NCI-H2081 treated with DMSO at 0.1 percent for 48 hours (cell line): ENCODE measurements at places on chromosomes 11 and 22.

- DNase-seq = no peak
Measured at GRCh38 chr11:124276081-124276480, 19.9 kb downstream of the OR8G5 start.

GRCh38 chr11:1221848-1222311 is 986 bp upstream of the MUC5B start:
- DNase-seq = no peak

GRCh38 chr11:78066471-78066870 is 2.8 kb downstream of the THRSP start:
- DNase-seq = no peak

- DNase-seq = no peak
Measured at GRCh38 chr11:3101921-3102640, 44.9 kb upstream of the CARS1 start.

DNA sequence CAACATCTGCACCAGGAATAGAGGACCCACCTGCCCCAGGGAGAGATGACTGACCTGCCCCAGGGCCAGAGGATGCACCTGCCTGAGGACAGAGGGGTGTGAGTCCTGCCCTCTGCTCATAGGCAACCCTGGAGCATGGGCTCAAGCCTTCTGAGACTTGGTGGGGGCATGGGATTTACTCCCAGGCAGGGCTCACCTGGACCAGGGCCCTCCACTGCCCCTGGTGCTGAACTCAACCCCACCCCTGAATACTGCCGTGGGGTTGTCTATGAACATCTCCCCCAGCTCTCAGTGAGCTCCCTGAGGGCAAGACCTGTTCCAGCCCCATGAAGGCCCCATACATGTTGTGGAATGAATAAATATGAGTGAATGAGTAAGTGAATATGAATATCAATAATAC is 33.8 kb upstream of the MUC5AC start:
- DNase-seq = no peak

- no peak for DNase-seq
Measured at GRCh38 chr11:111966678-111967077, 29.5 kb downstream of the DIXDC1 start.

GRCh38 chr11:32090545-32091370 is at the start of gene RCN1:
TSS of gene RCN1 (plus strand) at chr11:32091074. CDS start at chr11:32091197, 123 bp downstream.
- DNase-seq = no peak

- no peak for DNase-seq
Measured at GRCh38 chr11:45384711-45385241, 98.6 kb upstream of the SYT13 start.

DNA sequence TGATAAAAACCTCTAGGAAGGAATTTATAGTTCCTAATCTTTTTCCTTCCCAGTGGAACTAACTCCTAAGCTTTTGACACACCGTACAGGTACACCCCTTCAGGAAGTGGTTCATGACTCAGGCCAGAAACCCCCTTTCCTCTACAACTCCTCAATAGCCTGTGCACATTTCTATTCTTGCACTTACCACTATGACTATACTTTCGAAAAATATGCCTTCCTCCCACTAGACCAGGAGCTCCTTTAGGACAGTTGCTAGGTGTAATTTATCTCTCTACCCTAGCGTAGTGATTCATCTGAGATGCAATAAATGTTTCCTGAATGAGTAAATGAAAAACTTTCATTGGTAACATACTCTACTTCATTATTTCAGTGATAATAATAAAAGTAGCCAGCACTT is 14.5 kb downstream of the MAP6 start:
- DNase-seq = no peak

DNA sequence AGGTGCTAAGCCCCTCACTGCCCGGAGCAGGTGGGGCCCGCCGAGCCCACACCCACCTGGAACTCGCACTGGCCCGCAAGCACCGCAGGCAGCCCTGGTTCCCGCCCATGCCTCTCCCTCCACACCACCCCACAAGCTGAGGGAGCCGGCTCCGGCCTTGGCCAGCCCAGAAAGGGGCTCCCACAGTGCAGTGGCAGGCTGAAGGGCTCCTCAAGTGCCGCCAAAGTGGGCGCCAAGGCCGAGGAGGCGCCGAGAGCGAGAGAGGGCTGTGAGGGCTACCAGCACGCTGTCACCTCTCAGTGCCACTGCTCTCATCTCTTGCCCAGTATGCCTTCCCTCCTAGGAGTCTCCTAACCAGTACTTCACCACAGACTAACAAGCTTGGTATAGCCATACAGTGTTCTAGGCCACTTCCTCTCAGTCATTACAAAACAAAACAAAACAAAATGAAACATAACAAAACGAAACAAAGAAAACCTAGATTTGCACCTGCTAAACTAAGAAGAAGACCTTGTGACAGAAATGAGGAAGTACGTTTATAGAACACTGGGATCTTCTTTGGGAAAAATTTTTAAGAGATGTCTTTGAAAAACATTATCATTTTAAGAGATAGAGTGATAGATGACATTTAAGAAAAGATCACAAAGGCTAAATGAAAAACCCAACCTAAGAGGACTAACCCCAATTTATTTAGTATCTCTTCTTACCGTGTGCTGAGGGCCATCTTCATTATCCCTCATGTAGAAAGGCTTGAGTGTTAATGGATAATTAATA is 47.7 kb upstream of the GAB2 start:
- no peak for DNase-seq

GRCh38 chr22:30159561-30160353 is 79.5 kb downstream of the HORMAD2 start:
- no peak for DNase-seq

DNA sequence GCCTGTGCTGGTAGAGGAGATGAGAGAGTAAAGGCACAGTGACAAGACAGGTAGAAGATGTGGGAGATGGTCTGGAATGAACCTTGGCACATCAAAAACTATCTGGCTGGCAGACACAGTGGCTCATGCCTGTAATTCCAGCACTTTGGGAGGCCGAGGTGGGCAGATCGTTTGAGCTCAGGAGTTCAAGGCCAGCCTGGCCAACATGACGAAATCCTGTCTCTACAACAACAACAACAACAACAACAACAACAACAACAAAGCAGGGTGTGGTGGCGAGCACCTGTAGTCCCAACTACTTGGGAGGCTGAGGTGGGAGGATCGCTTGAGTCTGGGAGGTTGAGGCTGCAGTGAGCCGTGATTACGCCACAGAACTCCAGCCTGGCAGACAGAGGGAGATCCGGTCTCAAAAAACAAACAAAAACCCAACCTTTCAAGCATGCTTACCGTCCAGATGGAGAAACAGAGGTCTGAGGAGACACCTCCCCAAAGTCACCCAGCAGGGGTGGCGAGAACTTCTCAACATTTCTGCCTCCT is 11.8 kb downstream of the KCTD21 start:
- DNase-seq = no peak

DNA sequence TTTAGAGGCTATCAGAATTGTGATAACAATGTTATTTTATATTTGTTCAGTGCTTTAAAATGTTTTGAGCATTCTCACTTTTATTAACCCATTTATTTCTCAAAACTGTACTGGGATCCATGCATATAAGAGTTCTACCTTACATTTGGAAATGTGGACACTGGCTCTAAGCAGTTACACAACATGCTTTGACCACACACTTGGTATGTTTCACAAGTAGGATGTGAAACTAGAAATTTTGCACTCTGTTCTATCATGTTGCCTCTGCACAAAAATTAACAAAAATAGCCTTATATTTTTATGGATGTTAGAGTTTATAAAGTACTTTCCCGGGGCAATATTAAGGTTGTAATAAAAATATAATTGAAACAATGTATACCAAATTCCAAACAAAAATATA is 126.9 kb upstream of the CHORDC1 start:
- no peak for DNase-seq

DNA sequence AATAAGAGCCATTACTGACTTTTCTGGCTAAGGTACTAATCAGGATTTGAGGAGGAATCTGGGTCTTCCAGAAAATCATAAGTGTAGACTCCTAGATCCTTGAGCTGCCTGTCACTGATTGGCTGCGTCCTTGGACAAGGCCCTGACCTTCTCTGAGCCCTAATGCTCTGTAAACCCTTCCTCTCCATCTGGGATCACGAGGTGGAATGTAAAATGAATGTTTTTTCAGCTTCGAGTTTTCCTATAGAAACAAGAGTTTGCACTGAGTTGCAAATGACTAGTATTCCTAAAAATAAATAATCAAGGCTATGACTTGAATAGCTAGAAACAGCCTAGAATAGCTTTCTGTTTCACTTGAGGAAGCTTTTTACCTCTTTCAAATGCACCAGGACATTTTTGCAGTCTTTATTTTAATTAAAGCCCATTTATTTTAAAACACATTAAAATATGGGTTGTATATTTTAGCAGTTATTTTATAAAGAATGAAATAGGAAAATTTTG is 1.1 kb upstream of the DIXDC1 start:
- DNase-seq = no peak

- DNase-seq = no peak
Measured at GRCh38 chr11:64340671-64341335, 799 bp downstream of the CCDC88B start.

DNA sequence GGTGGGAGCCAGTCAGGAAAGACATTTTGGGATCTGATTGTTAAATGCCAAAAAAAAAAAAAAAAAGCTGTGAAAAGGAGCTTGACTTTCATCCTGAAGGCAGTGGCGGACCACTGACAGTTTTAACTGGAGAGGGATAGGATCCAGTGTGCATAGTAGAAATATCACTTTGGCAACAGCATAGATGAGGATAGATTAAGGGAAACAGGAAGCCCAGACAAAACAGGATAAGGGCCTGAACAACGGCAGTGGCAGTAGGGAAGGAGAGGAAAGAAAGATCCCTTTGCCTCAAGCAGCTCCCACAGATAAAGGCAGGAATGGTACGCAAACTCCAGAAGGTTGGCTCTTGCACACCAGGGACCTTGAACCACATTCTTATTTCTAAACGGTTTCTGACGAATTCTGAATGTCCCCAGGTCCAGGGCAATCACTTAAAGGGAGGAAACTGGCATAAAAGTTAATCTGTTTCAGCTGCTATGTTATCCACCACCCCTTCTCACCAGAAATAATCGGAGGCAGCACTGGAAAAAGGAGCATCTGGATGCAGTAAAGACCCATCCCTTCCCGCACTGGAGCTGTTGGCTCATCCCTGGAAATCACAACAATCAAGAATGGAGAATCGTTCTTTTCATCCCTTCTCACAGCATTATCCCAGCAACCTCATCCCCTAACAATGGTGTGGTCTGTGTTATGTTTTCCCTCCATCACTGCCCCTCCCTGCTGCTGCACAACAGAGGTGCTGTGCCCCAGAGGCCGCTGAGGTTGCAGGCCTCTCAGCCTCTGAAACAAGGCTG is 99.1 kb downstream of the GAB2 start:
- no peak for DNase-seq

DNA sequence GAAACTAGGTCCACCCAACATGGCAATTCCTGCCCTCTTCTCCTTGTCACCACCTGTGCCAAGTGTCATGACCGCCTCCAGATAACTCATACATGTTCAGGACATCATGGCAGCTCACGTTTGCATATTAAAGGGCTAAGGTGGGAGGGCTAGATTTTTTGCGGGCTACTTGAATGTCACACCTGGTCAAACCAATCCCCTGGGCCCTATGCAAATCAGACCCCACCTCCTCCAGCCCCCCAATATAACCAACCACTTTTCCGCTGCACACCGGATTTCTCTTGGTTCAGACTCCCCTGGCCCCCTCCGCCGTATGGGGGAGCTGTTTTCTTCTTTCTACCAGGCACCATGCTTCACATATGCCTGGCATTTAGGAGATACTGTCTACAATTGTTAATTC is 12.6 kb downstream of the UPB1 start:
- DNase-seq = no peak

DNA sequence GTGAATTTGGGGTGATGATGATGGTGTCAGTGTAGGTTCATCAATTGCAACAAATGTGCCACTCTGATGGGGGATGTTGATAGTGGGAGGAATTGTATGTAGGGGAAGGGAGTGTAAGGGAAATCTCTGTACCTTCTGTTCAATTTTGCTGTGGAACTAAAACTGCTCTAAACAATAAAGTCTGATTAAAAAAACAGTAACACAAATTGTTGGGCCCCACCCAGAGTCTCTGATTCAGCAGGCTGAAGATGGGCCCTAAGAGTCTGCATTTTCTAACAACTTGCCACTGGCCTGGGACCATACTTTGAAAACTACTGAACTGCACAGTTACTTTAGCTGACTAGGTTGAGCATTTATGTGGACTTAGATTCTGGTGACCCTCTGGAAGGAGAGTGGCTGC is 113.2 kb downstream of the ATG16L2 start:
- no peak for DNase-seq

DNA sequence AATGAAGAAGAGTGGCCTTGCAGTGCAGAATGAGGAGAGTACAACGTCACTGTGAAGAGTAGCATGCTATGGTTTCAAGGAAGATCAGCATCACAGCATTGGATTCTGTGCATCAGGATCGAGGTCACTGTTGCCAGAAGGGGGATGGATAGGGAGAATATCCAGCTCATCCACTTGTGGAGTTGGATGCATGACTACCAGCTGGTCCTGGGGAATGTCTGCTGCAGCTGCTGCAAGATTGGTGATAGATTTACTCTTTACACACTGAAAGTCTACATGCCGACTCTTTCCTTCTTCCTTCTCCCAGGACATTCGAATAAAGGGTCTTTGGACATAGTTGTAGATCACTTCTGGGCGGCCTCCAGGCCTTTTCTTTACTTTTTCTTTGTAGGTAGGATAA is 74.3 kb downstream of the BTBD10 start:
- DNase-seq = no peak

DNA sequence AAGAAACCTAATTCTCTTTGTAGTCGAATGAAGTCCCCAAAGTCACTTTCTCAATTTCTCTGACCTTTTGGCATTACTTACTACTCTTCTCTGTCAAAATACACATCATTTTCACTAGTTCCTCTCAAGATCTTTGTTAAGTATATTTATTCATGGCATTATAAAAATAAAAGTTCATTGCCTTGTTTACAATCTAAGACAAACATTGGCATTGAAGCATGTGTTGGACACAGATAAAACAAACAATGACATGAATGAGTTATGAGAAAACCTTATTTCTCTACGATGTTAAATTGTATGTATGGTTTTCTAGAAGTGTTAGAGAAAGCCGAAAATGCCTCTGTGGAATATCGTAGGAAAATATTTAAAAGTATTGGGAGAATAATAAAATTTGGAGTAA is 8.6 kb upstream of the OR51G1 start:
- DNase-seq = no peak

GRCh38 chr11:83157594-83158356 is 844 bp downstream of the PCF11 start:
- DNase-seq = no peak

DNA sequence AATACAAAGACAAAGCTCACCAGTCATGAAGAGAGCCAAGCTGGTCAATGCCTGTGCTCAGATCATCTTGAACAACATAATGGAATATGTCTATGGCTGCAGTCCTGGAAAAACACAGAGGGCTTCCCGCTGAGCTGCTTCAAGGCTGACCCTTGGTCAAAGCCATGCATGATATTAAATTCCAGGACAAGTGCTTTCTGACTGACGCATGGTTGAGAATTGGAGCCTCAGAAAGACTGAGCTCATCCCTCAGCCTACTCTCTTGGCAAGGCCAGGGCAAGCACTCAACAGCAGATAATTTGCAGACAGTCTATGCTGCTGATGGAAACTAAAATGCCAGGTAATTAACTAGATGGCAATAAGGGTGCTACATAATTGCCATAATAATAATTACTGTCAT is 89.2 kb downstream of the GALNT18 start:
- DNase-seq = no peak

GRCh38 chr11:19345519-19345847 is 104.7 kb upstream of the E2F8 start:
- no peak for DNase-seq

- DNase-seq = no peak
Measured at GRCh38 chr22:39839204-39839603, 54.4 kb downstream of the ENTHD1 start.

- DNase-seq = no peak
Measured at GRCh38 chr11:46286789-46287188, 9.3 kb downstream of the CREB3L1 start.

- peak; percentile 60 for DNase-seq
Measured at GRCh38 chr11:96045622-96046456, 121.9 kb upstream of the MTMR2 start.
